ENCODE measurements at places on chromosomes 4 and X. TPM values are rescaled to one million over a fixed set of nuclear protein-coding genes. Genes with fewer than 3 reads are reported as not detected.

GRCh38 chr4:18538121-18538520 is 516.6 kb upstream of the LCORL start:
- no peak overlapping the region for H3K4me3 ChIP-seq
- no peaks in the 10 kb centered on the region for H3K27me3 ChIP-seq
- no peaks in the 10 kb centered on the region for H3K4me1 ChIP-seq

The TCEAL7 gene
- total RNA-seq = not detected

DNA sequence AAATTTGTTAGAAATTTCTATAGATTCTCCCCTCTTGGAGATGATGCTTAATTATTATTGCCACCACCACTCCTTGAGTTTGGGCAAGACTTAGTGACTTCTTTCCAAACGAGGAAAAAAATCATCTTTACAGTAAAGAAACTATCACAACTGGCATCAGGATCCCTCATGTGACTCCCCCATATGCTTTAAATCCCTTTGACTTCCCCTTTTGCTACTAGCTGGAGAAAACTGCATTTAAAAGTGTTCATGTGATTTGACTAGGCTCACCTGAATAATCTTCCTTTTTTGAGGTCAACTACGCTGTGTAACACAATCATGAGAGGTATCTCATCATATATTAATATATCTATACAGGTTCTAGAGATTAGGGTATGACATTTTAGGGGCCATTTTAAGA is 30.3 kb upstream of the ENOX2 start:
- no peak overlapping the region for H3K27ac ChIP-seq
- H3K4me1 ChIP-seq = no peaks in the 10 kb centered on the region
- H3K36me3 ChIP-seq = no peaks in the 10 kb centered on the region

DNA sequence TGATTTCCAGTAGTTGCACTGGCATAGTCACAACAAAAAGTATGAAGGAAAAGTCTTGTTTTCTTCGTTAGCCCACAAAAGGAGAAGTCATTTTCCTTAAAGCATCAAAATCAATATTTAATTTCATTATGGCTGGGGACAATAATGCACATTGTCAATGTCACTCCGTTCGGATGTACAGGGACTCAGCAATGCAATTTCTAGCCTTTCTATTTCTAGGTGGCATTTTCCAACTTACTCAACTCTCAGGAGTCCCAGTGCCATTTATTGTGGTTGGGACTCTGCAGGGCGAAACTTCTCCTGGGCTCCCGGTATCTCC is 99.6 kb downstream of the CEP135 start:
- H3K4me3 ChIP-seq = peak overlapping the region; percentile 61
- H3K27ac ChIP-seq = no peak overlapping the region
- H3K4me1 ChIP-seq = peaks cover 9% of the 10 kb centered on the region
- H3K27me3 ChIP-seq = peaks cover 11% of the 10 kb centered on the region
- DNase-seq = no peak
- H3K36me3 ChIP-seq = no peaks in the 10 kb centered on the region

- peaks cover 58% of the 10 kb centered on the region for H3K36me3 ChIP-seq
- H3K4me3 ChIP-seq = no peak overlapping the region
- no peaks in the 10 kb centered on the region for H3K4me1 ChIP-seq
- peak; percentile 69 for DNase-seq
- peak overlapping the region; percentile 46 for H3K27ac ChIP-seq
Observed at GRCh38 chr4:102789317-102789717, 28.5 kb upstream of the MANBA start.

GRCh38 chr4:172721659-172722058 is 447.0 kb upstream of the GALNT7 start:
- H3K27me3 ChIP-seq = peaks cover 22% of the 10 kb centered on the region
- no peak overlapping the region for H3K27ac ChIP-seq
- no peak overlapping the region for H3K4me3 ChIP-seq
- no peaks in the 10 kb centered on the region for H3K36me3 ChIP-seq
- H3K4me1 ChIP-seq = peaks cover 6% of the 10 kb centered on the region
- DNase-seq = no peak

Measured in MCF 10A (cell line).